Choroid plexus epithelial cell (primary cell): ENCODE measurements at places on chromosomes 3 and 15.

- peak; percentile 87 for DNase-seq
Measured at GRCh38 chr3:30752970-30753369, 141.5 kb downstream of the GADL1 start.

- DNase-seq, result no peak
Measured at GRCh38 chr3:155891321-155891720, 20.9 kb downstream of the GMPS start.

GRCh38 chr3:120153294-120153693 is 59.0 kb upstream of the GSK3B start:
- DNase-seq, result peak; percentile 82

DNA sequence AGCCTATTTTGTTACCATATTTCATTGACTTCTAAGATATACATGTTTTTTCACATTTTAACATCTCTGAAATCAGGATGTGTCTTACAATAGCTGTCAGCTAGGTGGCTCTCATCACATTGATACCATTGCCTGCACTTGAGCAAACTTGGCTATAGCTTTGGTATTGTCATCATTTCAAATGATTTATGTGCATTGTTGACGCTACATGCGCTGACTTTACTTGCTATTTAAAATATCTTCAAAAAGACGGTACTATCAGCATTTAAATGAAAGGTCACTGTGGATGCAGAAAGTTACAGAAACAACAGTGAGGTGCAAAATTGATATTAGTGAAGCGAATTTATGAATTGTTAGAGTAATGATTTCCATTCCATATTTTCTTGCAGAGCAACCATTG is 54.0 kb upstream of the ABHD2 start:
- peak; percentile 68 for DNase-seq

GRCh38 chr3:156519758-156520162 is 35.2 kb downstream of the SSR3 start:
- DNase-seq, result no peak

GRCh38 chr3:169268286-169268776 is 395.2 kb downstream of the MECOM start:
- no peak for DNase-seq

DNA sequence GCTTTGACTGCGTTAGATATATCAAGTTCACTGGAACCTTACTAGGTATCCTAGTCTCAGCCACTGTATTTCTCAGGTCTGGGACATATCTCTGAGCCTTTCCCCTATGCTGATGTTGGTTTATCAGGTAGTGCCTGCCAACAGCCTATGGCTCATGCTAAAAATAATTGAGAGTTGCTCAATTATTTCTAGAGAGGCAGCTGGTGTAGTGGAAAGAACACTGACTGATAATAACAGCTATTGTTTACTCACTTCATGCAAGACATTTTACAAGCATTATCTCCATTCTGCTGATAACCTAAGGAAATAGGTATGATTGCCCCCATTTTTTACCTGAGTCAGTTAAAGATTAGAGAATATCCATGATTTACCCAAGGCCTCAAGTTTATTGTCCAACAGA is 231.4 kb downstream of the LRRN1 start:
- no peak for DNase-seq

GRCh38 chr3:120596853-120597223 is 702 bp downstream of the NDUFB4 start:
- no peak for DNase-seq

GRCh38 chr3:34408088-34408487 is 609.7 kb downstream of the PDCD6IP start:
- no peak for DNase-seq

GRCh38 chr3:120147072-120147871 is 53.0 kb upstream of the GSK3B start:
- no peak for DNase-seq

- DNase-seq, result no peak
Measured at GRCh38 chr3:64495781-64496334, 191.9 kb downstream of the ADAMTS9 start.

DNA sequence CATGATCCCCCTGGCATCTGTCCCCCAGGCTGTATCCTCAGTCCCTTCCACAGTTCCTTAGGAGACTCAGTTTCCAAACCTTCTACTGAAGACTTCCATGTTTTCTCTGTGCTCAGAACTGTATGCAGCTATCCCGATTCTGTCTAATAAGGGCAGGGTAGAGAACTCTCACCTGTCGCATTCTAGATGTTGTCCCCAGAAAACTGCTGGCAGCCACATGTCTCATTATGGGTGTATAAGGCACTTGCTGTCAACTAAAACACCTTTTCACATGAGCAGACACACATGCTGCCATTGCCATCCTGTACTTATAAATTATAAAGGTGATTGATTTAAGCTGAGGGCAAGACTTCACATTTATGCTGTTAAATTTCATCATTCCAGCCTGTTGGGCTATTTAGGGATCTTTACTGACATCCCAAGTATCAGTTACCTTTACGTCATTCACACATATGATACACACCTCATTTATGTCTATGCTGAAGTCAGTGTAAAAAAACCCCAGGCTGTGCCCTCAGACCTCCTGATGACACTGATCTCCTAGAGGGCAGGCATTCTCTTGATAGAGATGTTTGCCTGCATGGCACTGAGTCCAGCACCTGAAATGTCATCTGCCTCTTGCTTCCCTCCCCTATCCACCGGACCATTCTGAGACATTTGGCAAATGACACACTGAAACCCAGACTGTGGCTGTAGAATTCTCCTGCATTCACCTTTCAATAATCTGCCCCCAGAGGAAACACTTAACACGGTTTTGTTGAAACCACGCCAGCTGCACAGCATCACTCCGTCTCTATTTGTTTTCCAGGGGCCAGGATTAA is 35.8 kb downstream of the BTD start:
- peak; percentile 35 for DNase-seq

DNA sequence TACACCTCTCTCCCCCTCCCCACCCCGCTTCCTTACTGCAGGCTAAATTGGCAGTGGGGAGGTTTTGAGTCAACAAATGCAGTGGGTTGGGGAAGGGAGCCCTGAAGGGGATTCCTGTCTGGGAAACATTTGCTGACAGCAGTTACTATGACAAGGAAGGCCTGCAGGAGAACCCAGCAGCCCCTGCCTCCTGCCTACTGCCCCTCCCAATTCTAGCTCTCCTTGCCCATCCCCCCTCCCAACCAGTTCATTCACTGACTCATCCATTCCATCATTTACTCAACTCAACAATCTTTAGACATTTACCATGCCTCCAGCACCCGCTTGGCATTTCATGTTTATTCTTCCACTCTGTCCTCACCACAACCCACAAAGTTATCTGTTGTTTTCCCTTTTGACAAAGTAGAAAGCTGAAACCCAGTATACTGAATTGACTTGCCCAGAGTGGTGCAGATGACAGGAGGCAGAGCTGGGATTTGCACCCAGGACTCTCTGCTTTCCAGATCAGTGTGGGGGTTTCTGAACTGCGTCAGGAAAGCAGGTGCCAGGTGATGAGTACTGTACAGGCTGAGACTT is 75.0 kb downstream of the MAGEF1 start:
- DNase-seq, result peak; percentile 65

DNA sequence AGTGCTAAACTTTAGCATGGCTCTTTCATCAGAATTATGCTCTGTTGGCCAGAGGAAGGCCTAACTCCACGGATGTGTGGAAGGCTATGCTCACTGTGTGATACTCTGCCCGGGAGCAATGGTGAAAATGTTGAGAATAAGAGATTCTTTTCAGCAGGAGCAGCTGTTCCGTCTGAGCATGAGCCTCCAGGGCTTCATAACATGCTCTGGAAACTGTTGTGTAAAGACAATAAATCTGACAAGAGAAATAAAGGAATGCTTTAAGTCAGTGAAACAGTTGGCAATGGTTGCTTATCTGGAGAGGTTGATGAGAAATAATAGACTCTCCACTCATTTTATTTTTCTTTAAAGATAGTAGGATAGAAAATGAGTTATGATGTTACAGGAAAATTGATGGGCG is 269.8 kb downstream of the DIPK2A start:
- no peak for DNase-seq

DNA sequence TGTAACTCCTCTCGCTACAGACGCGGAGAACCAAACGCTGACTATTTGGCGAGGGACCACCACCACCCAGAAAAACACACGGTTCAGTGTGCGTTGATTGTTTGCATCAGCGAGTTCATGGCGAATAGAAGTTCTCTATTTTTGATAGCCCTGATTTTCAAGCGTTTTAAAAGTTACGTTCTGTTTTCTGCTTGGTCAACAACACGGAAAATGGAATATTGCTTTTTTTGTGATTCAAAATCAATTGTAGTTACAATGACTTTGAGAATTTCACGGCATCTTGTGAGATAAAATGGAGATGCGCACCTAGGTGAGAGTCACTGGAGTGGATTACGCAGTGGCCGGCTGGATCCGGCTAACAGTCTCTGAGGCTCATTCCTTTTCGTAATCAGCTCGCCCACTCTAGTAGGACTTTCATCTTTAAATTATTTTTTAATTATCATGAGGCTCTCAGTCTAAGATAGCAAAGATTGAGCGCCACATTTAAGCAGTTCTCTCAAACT is 54.8 kb downstream of the CCDC54 start:
- DNase-seq, result peak; percentile 42

GRCh38 chr3:124846189-124846588 is 41.0 kb downstream of the ITGB5 start:
- DNase-seq, result peak; percentile 90

- no peak for DNase-seq
Measured at GRCh38 chr15:68732451-68732850, 88.2 kb downstream of the ANP32A start.

DNA sequence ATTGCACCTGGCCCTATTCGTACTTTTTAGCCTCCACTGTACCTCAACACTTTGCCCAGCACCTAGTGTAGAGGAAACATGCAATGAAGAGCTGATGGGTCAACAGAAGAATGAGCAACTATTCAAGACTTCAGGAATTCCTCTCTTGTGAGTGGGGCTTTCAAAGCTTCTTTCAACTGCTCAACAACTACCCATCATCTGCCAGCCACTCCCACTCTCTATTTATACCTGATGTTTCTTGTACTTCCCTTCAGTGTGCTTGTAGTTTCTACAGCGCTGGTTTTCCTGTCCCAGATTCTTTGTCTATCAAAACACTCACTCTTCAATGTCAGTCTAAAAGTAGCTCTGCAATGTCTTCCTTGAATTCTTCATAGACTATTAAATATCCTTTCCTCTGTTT is 168.3 kb upstream of the LPP start:
- DNase-seq, result no peak

GRCh38 chr3:35537265-35537664 is 102.1 kb upstream of the ARPP21 start:
- peak; percentile 35 for DNase-seq

- DNase-seq, result no peak
Measured at GRCh38 chr15:32099097-32099785, 68.9 kb downstream of the CHRNA7 start.

DNA sequence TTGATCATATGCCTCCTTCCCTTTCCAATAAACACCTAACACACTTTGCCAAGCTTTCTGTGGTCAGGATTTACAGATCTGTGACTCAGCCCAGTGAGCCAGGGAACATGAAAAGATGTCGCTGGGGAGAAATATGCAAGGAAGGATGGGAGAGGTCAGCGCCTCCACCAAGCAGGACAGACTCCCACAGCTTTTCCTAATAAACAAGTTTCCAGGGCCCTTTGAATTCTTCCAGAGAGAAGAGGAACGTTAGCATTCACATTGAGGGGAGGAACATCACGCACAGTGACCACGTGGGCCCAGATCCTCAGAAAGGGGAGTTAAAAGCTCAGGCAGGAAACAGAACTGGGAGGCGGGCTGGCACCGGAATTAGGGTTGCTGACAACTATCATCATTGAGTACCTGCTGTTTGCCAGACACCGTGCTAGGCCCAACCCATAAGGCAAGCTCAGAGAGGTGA is 33.3 kb upstream of the MRPS22 start:
- peak; percentile 79 for DNase-seq

DNA sequence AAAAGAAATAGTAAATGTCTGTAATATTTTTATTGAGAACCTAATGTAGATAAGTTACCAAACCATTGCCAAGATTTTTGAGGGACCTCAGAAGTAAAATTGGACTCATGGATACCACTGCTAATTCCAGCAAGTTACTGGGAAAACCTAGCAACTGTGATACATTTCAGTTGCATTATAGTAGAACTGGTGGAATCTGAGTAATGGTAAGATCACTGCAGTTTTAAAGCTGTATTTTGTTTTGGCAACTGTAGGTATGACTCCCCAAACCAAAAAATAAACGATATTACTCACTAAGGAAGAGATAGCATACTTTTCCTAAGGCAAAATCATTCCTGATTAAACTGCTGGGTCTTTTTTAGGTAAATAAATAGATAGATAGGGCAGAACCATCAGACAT is 54.0 kb downstream of the ARMC8 start:
- no peak for DNase-seq

DNA sequence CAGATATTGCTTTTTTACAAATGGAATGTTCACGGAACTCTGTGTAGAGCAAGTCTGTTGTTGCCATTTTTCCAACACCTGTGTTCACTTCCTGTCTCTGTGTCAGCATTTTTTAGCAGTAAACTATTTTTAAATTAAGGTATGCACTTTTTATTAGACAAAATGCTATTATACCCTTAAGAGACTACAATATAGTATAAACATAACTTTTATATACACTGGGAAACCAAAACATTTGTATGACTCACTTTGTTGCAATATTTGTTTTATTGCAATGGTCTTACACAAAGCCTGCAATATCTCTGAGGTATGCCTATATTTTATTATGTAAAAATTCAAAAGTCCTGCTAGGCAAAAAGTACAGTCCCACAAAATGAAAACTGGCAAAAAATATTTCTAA is 39.8 kb upstream of the FGF7 start:
- DNase-seq, result peak; percentile 40
